GM04504 (cell line): ENCODE measurements at places on chromosomes 1 and 21.

DNA sequence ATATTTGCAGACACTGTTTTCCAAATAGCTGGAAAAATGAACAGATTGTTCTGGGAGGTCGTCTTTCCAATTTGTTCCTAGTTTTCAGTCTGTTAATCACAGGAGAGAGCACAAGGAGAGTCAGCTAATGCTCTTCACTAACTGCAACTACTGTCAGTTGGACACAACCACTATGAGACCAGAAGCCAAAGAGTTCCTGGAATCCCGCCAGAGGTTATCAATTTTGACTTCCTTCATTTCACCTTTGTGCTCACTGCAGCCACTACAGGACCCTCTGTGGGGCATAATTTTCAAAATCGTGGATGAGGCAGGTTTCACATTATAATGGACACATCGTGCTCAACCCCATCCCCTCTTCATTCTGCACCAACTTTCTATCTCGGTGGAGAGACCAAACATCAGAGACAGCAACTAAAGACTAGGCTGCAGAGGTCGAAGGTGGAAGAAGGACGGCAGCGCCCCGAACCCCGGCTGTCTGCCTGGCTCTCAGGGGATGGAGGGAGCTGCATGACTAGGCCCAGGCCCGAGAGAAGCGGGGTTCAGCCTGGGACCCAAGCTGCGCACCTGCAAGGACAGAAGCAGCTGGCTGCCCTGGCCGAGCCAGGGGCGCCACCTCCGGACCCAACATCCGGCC lies 602 bp downstream of the KIAA0319L start:
- no peak for DNase-seq

DNA sequence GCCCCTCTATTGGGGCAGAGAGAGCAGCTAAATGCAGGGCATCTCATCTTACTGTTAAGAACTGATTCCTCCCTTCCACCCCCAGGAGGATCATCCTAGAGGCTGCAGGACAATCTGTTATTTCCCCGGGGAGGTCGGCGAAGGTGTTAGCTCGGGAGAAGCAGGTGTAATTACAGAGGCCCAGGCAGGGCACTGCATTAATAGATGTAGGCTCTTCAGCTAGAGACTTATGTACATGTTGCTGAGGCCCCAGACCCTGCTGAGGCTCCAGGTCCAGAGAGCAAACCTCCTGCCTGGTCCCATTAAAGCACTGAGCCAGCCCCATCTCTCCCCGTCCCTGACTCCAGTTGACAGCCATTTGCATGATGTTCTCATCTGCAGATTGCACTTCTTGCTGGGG lies 320.3 kb upstream of the VAMP3 start:
- no peak for DNase-seq

- DNase-seq = no peak
Observed at GRCh38 chr21:42146273-42146805, 72.6 kb upstream of the ABCG1 start.

DNA sequence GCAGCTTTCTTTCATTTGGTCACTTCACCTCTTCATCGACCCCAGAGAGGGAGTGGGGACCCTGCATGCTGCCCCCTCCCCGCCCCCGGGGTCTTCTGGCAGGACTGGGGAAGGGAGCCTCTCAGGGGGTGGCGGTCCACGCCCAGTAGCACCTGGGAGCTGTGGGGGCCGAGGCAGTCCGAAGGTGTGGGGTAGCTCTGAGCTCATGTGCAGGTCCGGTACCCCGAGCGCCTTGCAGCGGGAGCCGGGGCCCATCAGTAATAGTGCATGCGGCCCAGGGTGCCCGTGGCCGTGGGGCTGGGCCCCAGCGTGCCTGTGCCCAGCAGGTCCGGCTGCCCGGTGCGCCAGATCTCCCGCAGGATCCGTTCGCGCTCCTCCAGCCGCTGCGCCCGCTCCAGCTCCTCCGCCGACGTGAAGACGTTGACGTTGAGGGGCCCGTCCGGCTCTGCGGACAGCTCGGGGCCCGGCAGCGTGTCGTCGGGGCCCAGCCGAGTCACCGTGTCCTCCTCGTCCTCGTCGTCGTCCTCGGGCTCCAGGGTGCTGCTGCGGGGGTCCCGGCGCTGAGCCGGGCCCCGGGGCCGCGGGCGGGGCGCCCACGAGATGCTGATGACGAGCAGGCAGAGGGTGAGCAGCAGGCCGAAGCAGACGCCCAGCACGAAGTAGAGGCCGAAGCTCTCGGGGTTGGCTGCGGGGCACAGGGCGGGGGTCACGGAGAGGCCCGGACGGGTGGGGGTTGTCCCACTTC lies 1.2 kb downstream of the EVA1B start:
- no peak for DNase-seq

GRCh38 chr1:238331557-238331956 lies 440.8 kb upstream of the ZP4 start:
- no peak for DNase-seq

DNA sequence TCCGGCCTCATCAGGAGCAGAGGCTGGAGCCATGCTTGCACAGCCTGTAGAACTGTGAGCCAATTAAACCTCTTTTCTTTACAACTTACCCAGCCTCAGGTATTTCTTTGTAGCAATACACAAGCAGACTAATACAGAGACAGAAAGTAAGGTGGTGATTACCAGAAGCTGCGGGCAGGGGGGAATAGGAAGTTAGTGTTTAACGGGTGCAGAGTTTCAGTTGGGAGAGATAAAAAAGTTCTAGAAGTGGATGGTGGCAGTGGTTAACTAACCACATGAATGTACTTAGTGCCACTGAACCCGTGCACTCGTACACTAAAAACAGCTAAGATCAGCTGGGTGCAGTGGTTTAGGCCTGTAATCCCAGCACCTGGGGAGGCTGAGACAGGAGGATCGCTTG lies 80.4 kb upstream of the TARDBP start:
- no peak for DNase-seq

- DNase-seq = no peak
Observed at GRCh38 chr1:199515261-199515660, 512.2 kb upstream of the NR5A2 start.
